ENCODE measurements at places on chromosomes 16 and 17. TPM values are rescaled to one million over a fixed set of nuclear protein-coding genes. Genes with fewer than 3 reads are reported as not detected.

The SLC43A2 gene
- 4.0 TPM for total RNA-seq

The KCNJ2 gene
- 0.05 TPM for total RNA-seq

The MT1E gene
- total RNA-seq: not detected

The EXOC7 gene
- total RNA-seq: 66.0 TPM

The CACNG5 gene
- not detected for total RNA-seq

The RNU2-1 gene
- total RNA-seq: not detected

The COX4I1 gene
- total RNA-seq: 811 TPM

The GP1BA gene
- total RNA-seq: not detected

The GFAP gene
- 0.85 TPM for total RNA-seq

The RNF43 gene
- 0.23 TPM for total RNA-seq

The PRM1 gene
- not detected for total RNA-seq

The HCRT gene
- total RNA-seq: not detected

The IGFBP4 gene
- total RNA-seq: 2,841 TPM

The RHBDL1 gene
- 0.59 TPM for total RNA-seq

The IGFALS gene
- total RNA-seq: 0.06 TPM

The OTOP2 gene
- total RNA-seq: not detected

The GPR139 gene
- total RNA-seq: not detected

The GUCY2D gene
- total RNA-seq: 0.38 TPM

The TEX14 gene
- 0.22 TPM for total RNA-seq

The DNAJA3 gene
- total RNA-seq: 69.1 TPM

The SLC16A6 gene
- total RNA-seq: 0.65 TPM

The CPNE7 gene
- 75.3 TPM for total RNA-seq

The BTBD17 gene
- total RNA-seq: not detected

The ZPBP2 gene
- total RNA-seq: not detected

The SIAH1 gene
- total RNA-seq: 11.8 TPM

The KRT33A gene
- not detected for total RNA-seq

The FNDC8 gene
- not detected for total RNA-seq

The PPP1R27 gene
- total RNA-seq: 0.39 TPM

All from A549 treated with Mapracorat at 1 μM for 4 hours (cell line).